Activated naive CD4-positive, alpha-beta T cell treated with anti-CD3 and anti-CD28 coated beads, Interleukin-2, amount 10 ng/mL, durations not matched to agents 5 hours and 36 hours (primary cell): ENCODE measurements at places on chromosomes 6 and 20. TPM values are rescaled to one million over a fixed set of nuclear protein-coding genes. Genes with fewer than 3 reads are reported as not detected.

The C6orf58 gene
- total RNA-seq, result not detected

The SLC4A11 gene
- total RNA-seq, result 1.7 TPM

The CGA gene
- not detected for total RNA-seq

The TREM2 gene
- not detected for total RNA-seq

The PDYN gene
- not detected for total RNA-seq

The PRR18 gene
- total RNA-seq, result not detected
